ENCODE measurements at places on chromosomes 16 and 17.

- no peak for DNase-seq
Measured at GRCh38 chr17:17408236-17408794, 68.5 kb upstream of the MED9 start.

- DNase-seq = no peak
Measured at GRCh38 chr16:89498839-89499238, 8.5 kb upstream of the ANKRD11 start.

- DNase-seq = no peak
Measured at GRCh38 chr16:70453117-70453891, 1.1 kb upstream of the FCSK start.

DNA sequence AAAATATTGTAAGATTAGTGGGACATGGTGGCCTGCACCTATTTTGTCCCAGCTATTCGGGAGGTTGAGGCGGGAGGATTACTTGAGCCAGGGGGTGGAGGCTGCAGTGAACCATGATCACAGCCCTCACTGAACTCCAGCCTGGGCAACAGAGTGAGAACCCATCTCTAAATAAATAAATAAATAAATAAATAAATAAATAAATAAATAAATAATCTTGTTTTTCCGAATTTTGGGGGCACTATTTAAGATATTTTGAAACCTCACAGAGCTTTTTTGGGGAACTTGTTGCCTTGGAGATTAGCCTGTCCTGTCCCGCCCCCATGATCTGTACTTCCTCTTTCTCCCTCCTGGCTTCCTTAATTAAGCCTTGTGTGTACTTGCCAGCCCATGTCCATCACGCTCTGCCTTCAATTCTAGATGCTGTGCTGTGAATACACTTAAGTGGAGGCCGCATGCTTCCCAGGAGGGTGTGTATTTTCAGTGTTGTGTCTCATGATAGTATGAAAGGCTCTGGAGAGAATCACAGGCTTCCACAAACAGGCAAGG, 4.4 kb downstream of the LGALS9 start:
- DNase-seq = no peak

DNA sequence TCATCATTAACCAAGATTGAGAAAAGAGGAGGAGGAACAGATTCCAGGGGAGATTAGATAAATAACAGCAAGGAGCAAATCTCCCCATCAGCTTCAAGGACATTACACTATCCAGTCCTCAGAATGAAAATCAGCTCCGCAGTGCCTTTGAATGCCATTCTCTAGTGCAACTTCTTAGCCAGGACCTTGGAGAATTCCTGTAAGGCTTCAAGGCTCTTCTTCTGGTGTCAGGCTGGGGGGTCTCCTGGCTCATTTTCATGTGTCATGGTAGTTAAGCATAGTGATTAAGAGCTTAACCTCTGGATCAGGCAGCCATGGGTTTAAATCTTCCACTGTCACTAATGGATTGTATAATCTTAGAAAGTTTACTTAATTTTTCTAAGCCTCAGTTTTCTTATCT, 137.3 kb upstream of the CCL2 start:
- DNase-seq = no peak

DNA sequence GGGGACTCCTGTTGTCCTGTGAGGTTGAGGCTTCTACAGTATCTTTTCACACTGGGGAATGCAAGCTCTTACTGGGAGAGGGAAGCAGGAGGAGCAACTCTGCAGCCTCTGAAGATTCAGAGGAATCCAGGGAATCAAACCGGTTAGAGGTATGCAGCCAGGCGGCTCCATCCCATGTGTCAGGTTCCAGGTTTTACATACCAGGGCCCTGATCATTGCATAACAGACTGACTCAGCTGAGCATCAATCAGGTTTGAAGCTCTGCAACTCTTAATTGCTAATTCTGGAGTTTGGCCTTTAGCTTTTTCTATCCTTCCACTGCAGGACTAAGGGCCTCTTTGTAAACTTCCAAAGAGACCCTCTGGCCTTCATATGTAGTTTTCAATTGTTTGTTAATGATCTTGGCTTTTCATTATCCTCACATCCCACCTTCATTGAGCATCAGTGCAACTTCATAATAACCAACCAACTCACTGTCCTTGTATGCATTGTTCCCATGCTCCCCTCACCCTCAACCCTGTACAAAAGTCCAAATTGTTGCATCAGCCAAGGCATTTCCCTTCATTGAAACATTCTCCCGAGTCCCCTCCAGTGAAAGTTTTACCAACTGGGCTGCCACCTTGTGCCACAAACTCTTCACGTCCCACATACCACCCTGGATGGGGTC, 59.7 kb upstream of the DHX40 start:
- DNase-seq = no peak

GRCh38 chr16:4386451-4386805, 14.8 kb downstream of the VASN start:
- no peak for DNase-seq

- DNase-seq = no peak
Measured at GRCh38 chr16:15775209-15775608, 81.6 kb downstream of the MYH11 start.

GRCh38 chr16:11346700-11347319, 1.6 kb downstream of the RMI2 start:
- no peak for DNase-seq

- DNase-seq = no peak
Measured at GRCh38 chr16:88015806-88016140, 64.5 kb downstream of the BANP start.

- no peak for DNase-seq
Measured at GRCh38 chr16:87993901-87994300, 42.7 kb downstream of the BANP start.

- DNase-seq = no peak
Measured at GRCh38 chr16:81818568-81818896, 39.4 kb downstream of the PLCG2 start.

DNA sequence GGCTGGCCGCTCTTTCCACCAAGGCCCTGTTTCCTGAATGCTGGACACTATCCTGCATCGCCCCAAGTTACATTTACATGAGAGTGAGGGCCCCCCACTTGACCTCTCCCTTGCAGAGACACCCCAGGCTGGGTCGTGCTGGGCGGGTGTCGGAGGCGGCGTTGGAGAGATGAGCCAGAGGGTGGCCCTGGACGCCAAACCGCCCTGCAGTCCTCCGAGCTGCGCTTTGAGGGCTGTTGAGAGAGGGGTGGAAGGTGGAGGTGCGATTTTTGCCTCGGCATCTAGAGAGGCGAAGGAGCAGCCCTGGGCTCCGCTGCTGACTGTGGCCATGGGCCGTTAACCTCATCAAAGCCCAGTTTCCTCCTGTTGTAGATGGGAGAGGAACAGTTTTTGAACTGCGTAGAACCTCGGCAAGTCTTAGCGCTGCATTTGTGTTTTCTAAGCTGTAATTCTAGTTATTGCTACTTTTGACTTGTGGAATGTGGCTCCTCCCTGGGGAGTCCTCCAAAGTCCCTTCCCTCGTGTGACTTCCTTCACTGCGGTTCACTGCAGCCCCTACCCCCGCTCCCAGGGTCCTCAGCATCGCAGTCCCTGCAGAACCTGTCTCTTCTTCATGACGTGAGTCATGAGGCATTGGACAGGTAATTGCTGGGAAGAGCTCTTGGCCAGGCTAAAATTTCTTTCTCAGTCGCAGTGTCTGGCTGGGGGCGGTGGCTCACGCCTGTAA, 986 bp upstream of the ELOB start:
- no peak for DNase-seq

- DNase-seq = no peak
Measured at GRCh38 chr16:86388976-86389375, 121.4 kb upstream of the FOXF1 start.

DNA sequence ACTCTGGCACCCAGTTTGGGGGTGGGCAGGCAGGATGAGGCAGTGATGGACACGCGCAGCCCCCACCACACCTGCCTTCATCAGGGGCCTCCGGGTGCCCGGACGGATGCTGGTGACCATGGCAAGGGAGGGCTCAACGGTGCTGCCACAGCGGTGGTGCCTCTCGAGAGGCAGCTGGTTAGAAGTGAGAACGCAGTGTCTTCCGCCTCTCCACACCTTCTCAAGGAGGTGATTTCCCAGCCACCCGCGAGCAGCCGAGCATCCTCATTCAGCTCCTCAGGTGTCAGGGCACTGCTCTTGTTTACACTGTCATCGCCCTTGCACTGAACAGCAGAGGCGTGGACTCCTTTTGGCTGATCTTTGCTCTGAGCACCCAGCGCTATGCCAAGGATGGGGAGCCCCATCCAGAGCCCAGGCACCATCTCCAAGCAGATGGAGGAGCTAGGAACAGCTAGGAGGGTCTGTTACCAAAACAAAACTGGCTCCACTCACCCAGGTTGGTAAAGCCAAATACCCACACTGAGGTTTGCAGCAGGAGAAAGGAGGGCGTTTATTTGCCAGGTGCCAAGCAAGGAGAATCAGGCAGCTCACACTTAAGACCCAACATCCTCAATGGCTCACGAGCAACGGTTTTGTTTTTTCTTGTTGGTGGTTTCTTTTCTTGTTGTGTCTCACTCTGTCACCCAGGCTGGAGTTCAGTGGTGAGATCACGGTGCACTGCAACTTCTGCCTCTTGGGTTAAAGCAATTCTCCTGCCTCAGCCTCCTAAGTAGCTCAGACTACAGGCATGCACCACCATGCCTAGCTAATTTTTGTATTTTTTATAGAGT, 174.3 kb upstream of the TNRC6C start:
- DNase-seq = peak; percentile 31

DNA sequence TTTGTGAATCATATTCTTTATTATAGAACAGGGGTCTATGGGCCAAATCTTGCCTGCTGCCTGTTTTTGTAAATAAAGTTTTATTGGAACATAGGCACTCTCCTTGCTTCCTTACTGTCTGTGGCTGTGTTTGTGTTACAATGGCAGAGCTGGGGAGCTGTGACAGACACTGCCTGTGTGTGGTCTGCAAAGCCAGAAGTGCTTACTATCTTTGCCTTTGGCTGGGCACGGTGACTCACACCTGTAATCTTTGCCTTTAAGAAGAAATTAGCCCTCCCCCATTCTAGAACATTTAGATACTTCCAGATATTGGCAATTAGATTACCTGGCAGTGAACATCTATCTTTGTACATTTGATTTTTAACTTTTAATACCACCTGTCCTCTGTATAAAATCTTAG, 308.3 kb downstream of the FOXL1 start:
- DNase-seq = no peak

GRCh38 chr16:8677481-8677880, 3.1 kb downstream of the ABAT start:
- no peak for DNase-seq

GRCh38 chr16:1362807-1363206, 11.1 kb downstream of the GNPTG start:
- no peak for DNase-seq

DNA sequence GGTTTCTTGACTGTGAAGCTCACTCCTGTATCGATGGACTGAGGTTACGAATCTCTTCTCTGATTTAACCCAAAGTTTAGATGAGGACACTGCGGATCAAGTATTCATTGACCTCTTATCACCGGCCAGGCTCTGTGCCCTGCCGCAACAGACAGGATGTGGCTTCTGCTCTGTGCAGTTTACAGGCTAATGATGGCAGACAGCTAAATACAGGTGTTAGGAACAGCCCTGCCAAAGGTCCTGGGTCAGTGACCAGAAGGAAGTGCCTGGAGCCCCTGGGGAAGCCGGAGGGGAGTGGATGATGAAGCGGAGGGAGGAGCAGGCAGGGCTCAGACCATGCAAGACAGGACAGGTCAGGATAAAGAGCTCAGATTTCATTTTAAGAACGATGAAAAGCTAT, 44.4 kb downstream of the HAPSTR1 start:
- no peak for DNase-seq

DNA sequence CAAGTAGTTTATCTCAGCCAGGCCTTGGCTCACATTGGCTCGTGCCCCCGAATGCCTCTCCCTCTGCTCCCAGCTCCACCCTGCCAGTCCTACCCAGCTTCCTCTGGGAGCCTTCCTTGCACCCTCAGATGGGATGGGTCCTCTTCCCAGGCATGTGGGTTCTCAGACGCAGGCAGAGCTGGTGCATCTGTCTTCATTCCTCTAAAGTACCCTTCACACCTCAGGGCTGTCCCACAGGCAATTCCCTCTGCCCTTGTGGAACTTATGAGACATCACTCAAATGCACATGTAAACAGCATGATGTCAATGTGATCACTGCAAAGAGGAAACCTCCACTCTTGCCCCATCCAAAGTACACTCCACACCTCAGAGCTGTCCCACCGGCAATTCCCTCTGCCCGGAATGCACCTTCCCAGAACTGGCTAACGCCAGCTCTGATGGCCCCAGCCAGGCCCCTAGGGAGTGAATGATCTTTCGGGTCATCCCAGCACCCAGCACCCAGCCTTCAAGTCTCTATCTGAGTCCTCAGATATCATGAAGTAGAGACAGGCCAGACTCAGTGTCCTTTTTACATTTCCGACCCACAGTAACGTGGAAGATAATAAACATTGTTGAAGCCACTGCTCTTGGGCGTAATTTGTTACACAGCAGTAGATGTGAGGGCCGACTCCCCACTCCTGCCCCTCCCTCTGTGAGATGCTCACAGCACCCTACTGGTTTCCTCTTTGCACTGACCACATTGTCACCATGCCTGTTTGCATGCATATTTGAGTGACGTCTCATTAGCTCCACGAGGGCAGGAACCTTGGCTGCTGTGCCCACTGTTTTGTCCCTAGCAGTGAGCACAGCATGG, 85.4 kb downstream of the N4BP1 start:
- DNase-seq = no peak

DNA sequence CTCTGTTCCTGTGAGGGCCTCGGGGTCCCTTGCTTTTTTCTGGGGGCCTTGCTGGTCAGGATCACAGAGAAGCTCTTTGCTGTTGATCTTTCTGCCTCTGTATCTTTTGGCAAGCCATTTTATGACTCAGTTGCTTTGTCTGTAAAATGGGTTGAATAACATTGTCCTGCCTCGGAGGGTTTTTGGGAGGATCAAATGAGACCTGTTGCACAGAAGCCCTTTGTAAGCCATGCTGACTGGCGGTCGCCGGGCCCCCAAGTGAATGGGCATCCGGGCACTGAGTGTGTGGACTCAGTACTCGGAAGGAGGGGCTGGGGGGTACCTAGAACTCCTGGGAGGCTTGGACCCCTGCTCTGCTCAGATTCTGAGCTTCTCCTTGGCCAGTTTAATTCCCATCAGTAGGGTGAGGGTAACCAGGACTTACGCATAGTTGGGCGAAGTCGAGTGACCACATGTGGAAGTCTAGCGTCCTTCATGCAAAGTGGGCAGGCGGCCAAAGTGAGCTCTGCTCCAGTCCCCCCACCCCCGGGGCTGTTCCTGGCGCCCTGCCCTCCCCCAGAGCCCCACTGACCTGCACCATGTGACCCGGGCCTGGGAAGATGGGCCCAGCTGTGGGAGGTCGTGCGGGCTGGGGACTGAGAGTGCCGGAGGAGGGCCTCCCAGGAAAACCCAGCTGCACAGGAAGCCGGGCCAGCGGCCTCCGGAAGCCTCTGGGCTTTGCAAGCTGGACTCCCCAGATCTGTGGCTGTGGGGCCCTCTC, 284.0 kb downstream of the SEC14L1 start:
- DNase-seq = no peak

- DNase-seq = no peak
Measured at GRCh38 chr16:85166281-85166680, 54.0 kb upstream of the CIBAR2 start.

DNA sequence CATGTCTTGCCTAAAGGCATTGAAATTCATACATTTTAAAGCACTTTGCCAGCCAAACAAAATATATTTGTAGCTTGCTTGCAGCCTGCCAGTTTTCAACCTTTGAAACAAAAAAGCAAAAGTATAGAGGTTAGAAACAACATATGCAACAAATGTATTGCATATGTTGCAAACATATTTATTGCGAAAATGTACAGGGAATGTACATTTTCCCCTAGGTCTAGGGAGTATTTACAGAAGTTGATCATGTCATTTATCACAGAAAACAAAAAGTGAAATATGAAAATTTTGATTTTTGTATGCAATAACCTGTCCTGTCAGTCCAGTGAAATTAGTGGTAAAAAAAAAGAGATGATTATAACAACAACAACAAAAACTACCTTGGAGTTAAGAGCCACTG, 171.5 kb downstream of the SPECC1 start:
- DNase-seq = no peak

GRCh38 chr16:81456523-81457325, 12.1 kb downstream of the CMIP start:
- DNase-seq = no peak
